ENCODE measurements at places on chromosomes 2 and 18.

- DNase-seq, result no peak
Observed at GRCh38 chr18:63262369-63263335, 56.9 kb downstream of the BCL2 start.

GRCh38 chr2:147792966-147793617 lies 51.7 kb upstream of the ACVR2A start:
- DNase-seq, result peak; percentile 9

DNA sequence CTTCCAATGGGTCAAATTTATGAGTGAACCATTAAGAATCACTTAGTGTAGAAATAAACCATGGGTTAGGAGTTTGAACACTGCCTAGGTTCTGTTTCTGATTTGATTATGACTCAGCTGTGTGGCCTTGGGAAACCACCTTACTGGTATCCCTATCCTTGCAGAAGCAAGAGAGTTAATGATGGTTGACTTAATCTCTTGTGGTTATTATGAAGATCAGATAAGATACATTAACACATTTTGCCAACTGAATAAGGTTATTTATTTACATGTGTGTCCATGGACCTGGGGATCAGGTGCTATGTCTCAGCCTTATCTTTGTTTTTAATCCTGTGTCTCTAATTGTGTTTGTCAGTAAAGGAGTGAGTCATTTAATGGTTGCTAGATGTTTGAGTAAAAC lies 5.4 kb upstream of the KCNJ13 start:
- peak; percentile 87 for DNase-seq

GRCh38 chr2:73716543-73717250 lies 20.4 kb downstream of the TPRKB start:
- no peak for DNase-seq

DNA sequence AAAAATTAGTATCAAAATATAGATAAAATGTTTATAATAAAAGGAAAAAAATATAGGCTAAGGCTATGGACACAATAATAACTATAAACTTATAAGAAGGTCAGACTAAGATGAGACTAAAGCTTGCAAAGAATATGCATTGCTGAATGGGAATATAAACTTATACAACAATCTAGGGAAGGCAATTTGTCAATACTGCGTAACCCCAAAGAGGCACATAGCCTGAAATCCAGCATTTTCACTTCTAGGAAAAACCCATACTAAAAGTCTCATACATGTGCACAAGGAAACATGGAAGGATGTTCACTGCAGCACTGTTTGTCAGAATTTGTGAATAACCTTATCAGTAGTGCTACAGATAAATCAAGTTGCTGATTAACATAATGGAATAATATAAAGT lies 45.5 kb downstream of the FANCL start:
- DNase-seq, result no peak

GRCh38 chr2:109133746-109134145 lies 4.7 kb downstream of the SH3RF3 start:
- no peak for DNase-seq

GRCh38 chr18:24491927-24492834 lies 31.7 kb downstream of the HRH4 start:
- DNase-seq, result no peak

GRCh38 chr2:201642579-201643215 lies 606 bp downstream of the TMEM237 start:
- DNase-seq, result peak; percentile 86

DNA sequence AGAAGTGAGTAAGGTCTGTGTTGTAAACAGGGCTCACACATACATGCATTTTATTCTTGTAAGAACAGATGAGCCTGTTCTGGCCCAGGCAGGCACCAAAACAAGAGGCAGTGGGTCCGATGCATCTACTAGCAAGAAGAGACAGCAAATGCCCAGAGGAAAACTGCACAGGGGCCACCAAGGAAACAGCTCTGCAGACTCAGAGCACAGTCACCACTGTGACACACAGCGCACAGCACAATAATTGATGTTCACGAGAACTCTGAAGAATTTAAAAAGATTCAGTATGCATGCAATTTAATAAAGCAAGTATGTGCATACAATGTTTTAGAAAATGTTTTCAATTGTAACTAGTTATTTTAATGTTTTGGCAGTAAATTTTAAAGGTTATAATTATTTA lies 24.8 kb downstream of the LONRF2 start:
- peak; percentile 53 for DNase-seq

- DNase-seq, result no peak
Observed at GRCh38 chr2:98769114-98769476, 38.2 kb upstream of the MGAT4A start.

DNA sequence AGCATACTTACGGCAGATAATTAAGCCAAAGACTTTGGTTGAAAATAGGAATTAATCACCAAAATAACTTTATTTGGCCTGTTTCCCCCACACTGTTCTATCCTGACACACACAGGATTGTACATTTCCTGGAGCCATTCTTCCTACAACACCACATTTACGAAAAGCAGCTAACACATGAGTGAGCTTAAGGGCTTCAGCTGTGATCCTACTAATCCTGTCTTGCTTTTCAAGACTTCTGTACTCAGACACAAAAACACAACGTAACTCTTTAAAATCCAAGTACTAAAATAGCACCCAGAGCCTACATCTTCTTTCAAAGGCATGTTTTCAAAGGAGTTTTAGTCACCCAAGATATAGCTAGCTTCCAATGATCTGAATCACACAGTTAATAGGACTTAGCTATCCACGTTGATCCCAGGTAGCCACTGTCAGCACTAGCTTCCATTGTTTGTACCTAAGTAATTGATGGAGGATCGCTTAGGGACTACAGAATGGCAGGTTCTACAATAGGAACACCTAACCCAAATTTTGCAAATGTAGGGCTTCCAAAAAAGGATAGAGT lies 42.8 kb upstream of the TTC39C start:
- no peak for DNase-seq

GRCh38 chr2:134603966-134604365 lies 114.8 kb downstream of the TMEM163 start:
- no peak for DNase-seq

DNA sequence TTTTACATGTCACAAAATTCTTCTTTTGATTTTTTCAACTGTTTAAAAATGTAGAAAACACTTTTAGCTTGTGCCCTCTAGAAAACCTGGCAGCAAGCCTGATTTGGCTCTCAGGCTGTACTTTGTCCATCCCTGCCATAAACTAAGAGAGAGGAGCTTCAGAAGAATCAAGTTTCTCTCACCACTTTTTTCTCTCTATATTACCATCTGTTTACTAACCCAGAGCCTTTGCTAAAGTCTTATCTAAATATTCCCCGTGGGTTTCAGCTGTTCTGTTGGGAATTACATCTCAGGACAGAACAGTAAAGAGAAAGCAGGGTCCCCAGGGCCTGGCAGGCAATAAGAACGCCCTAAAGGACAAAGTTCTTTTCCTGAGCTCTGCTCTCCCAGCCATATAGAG lies 409.1 kb upstream of the CRIM1 start:
- no peak for DNase-seq

DNA sequence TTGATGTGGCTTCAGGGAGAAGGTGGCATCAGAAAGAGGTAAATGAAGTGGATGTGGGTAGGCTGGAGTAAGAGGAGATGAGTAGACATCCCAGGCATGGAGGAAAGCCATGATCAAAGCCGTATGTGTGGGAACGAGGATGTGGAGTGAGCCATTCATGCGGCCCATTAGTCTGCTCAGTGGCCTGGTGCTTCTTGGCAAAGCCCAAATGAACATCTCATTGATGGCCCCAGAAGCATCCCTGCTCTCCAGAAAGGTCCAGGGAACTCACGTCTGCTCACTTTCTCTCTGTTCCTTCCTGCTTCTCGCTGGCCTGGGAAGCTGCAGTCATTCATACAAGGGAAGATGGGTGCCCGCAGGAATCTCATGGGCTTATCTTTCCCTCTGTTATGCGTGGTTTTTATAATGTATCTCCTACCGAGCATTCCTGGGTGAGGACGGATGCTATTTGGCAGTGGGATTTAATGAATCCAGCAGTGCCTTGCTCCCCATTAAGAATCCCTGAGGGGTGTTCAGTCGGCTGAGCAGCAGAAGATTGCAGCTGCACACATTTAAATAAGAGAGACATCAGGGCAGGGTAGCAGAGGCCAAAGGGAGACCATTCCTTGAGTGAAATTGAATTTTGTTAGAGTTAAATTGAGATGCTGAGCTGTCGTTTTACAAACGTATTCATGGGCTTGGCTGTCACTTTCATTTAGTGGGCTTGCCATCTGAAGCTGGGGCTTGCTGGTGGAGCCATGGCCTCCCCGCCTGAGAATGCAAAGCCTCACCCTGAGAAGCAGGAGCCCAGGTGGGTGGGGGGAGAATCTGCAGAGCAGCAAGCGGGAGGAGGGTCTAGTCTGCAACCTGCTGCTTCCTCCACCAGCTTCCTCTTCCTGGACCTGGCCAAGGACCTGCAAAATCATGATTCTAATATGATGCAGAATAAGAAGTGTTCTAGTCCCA lies 64.5 kb downstream of the LYPD1 start:
- no peak for DNase-seq
